ENCODE measurements at places on chromosomes 11 and 22.

DNA sequence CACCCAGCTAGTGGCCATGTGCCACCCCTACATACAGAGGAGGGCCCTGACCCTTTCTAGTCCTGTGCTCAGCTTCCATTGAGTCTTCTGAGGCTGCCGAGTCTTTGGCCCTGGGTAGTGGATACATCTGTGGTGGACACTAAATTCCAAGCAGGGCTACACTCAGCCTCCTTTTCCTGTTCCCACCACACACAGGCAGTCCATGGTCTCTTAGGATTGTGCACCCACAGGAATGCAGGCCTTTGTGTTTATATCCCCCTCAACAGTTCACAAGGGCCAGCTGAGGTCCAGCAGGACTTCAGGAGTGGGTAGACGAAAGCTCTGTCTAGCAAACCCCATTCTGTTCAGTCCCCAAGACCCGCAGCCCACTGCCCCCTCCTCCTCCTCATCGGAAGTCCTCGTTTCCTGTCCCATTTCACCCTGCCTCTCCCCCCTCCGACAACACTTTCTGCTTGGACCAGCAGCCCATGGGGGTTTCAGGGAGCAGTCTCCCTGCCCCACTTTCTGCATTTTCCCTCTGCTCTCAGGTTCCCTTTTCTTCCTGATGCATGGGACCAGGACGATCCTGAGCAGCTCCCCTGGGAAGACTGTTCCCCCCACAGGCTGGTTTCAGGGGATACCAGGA, 91.8 kb downstream of the SWAP70 start:
- no peak for ATAC-seq

- ATAC-seq = no peak
Observed at GRCh38 chr11:1959786-1960185, 12.7 kb downstream of the MRPL23 start.

GRCh38 chr22:49583886-49584505, 243.7 kb downstream of the BRD1 start:
- no peak for ATAC-seq

DNA sequence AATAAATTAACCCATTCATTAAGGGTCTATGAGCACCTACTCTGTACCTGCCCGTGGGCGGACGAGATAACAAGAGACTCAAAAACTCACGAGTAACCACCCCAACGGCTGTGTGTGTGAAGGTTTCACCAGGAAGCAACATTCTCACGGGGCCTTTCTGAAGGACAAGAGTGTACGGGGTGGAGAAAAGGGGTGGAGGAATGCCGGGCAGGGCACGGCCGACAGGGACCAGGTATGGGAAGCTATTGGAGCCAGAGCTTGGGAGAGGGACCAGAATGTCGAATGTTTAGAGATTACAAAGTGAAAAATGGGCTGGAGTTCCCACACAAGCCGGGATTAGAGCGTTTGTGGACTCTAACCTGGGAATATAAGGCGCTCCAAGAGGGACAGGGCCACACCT, 1.6 kb downstream of the KMT5B start:
- no peak for ATAC-seq

- ATAC-seq = no peak
Observed at GRCh38 chr11:31110830-31111229, 258.7 kb downstream of the DCDC1 start.

DNA sequence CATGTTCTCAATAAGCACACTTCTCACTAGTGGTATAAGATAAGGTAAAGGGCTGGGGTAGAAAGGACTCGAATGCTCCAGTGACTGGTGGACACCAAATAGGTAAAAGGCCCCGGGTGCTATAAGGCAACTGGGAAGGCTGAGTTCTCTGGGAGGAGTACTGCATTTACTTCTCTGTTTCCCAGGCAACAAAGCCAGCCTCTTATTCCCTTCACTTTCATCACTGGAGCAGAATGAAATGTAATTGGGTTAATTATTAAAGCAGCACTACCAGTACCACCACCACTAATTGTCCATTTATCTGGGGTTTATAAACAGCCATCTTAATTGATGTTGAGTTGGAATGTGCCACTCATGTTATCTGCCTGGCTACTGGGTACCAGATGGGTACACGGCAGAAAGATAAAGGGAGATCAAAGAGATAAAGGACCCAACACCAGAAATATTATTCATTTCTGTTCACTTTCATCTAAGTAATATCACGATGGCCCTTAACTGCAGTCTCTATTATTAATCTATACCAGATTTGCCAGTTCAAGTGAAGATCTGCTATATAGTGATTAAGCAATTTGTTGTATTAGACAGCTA, 94.4 kb upstream of the CHRM4 start:
- no peak for ATAC-seq

- no peak for ATAC-seq
Observed at GRCh38 chr11:10808235-10808552, 532 bp downstream of the EIF4G2 start.

DNA sequence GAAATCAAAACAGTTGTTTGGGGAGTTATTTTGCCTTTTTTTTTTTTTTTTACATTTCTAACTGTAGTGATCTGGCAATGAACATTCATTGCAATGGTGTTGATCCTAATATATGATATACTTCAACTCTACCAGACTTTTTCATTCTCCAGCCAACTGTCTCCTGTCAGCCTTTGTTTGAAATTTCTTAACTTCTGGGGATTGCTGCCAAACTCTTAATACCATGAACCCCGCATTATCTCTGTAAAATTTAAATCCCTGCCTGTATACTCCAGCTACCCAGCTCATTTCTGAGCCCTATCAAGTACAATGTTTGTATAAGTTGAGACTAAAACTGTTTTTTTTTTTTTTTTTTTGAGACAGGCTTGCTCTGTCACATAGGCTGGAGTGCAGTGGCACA, 280.7 kb downstream of the TTC28 start:
- ATAC-seq = no peak

DNA sequence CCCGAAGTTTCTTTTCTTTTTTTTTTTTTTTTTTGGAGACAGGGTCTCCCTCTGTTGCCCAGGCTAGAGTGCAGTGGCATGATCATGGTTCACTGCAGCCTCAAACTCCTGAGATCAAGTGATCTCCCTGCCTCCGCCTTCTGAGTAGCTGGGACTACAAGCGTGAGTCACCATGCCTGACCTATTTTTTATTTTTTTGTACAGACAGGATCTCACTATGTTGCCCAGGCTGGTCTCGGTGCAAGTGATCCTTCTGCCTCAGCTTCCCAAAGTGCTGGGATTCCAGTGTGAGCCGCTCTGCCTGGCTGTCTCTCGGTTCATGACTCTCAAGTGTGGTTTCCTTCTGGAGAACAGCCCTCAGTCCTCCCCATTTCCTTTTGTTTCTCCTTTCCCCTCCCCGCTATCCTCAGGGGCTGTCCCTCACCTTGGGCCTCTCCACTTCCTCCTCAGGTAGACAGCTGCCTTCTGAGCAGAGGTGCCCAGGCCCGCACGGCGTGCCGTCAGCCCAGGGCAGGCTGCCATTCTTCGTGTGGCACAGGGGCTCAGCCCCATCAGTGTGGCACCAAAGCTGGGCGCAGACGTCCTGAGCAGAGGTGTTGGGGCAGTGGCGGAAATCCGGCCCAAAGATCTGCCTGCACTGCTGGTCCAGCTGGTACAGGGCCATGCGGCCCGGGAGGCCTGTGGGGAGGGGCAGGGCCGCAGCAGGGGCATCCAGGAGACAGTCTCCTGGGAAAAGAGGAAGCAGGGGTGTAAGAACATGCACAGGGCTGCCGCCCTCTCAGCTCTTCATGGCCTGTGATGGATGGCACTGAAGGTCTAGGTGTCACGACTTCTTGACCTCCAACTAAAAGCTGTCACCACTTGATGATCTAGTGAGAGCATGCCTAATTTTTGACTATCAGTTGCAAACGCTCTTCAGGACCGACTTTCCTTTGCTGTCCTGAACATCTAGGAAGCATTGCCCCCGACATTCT, 14.0 kb downstream of the ADAMTS8 start:
- no peak for ATAC-seq
